ENCODE measurements at places on chromosomes 1 and 21.

DNA sequence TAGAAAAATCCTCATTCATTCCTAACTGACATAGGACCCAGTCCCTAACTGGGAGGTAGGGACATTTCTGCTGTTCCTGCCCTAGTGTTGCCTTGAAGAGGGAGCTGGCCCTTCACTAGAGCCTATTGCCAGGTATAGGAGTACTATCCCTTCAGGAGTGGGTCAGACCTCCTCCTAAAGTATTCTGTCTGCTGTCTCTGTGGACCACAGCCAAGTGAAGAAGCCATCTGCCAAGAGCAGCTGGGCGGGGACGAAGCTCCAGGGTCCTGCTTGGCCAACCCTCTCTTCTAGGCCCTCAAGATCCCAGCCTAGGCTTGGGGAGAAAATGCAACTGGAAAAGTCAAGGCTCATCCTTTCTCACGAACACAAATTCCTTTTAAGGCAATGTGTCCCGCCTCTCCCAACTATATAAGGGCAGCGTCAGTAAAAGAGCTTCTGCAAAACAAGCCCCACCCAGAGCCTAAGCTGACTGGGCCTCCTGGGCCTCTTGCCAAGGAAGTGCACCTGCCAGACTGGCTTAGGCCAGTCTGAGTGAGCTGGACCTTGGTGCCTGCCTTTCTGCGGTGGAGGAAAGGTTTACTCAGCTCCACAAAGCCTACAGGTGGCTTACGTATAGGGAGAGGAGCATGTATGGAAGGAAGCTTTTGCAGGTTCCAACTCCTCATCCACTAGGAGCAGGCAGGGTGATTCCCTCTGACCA is 638 bp upstream of the TUFT1 start:
- DNase-seq = peak; percentile 96

- DNase-seq = no peak
Observed at GRCh38 chr21:44525391-44526095, 14.5 kb downstream of the KRTAP10-1 start.

GRCh38 chr1:30377230-30378002 is 346.0 kb downstream of the MATN1 start:
- DNase-seq = no peak

- DNase-seq = no peak
Observed at GRCh38 chr1:7643530-7643929, 127.6 kb upstream of the VAMP3 start.

- peak; percentile 90 for DNase-seq
Observed at GRCh38 chr1:37471345-37472231, 2.8 kb upstream of the ZC3H12A start.

DNA sequence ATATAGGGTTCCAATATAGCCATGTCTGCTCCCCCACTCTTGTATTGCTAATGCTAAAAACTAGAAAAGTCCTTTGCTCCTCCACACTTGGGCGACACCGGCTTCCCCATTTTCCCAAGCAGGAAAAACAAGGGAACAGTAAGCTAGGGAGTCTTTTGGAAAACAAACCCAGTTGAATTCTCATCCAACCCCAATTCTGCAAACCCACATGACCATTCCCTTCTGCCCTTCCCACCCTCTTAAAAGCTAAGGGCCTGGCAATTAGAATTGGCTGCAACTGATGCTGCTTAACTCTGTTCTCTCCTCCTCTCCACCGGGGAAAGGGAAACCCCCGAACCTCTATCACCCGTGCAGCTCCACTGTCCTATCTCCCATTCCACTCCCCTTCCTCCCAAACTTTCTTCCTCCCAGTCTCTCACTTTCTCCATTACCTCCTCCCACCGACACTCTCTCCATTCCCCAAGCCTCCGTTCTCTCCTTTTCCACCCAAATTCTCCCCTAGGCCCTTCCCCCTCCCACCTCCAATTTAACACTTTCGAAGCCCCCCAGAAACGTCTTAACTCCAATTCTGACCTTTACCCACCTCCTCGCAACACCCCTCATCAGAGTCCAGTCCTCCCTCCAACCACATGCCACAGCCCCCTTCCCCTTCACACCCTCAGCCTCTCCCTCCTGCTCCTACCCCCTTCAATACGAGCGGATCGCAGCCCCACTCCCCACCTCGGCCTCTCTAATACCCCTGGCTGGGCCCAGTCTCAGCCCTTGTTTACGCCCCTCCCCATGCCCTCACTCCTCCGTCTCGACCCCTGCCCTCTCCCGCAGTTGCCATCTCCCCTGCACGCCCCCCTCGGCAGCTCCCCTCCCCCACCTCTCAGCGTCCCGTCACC is 701 bp downstream of the DEDD start:
- DNase-seq = peak; percentile 29

DNA sequence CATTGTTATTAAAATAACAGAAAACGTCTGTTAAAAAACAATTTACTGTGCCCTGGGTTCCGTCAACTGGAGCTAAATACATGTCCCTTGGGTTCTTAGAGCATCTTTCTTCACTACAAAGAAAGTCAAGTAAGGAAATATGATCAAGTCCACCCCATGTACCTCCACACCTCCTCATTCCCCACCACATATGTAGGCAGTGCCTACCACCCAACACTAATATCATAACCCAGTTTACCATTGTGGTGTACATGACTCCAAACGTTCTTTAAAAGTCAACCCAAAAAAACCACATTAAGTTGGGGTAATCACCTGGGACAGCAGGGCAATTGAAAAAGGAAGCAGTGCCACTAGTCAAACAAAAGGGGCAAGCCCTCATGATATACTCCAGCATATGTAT is 7.8 kb upstream of the LRRC52 start:
- DNase-seq = no peak

GRCh38 chr1:226939438-226940028 is 561 bp upstream of the COQ8A start:
- DNase-seq = no peak

DNA sequence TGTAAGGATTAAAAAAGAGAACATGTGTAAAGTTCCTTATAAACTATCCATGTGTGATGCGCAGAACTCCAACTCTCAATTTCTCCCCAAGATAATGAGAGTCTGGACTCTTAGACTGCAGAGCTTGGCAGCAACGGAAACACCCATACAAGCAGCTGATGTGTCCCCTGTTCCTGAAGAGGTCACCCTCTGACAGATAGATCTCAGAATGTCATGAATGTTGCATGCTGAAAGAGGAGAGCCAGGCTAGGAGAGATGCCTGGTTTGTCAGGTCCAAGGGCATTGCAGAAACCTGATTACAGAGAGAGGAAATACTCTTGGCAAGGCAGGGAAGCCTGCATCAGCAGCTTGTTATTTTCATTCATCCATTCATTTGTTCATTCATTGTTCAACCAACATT is 24.2 kb downstream of the MTARC1 start:
- no peak for DNase-seq
